ENCODE measurements at places on chromosomes 16 and 17. TPM values are rescaled to one million over a fixed set of nuclear protein-coding genes. Genes with fewer than 3 reads are reported as not detected.

SDR42E2 gene
- total RNA-seq, result not detected

TXNDC17 gene
- 132 TPM for total RNA-seq

CDRT15L2 gene
- not detected for total RNA-seq

GPRC5C gene
- 7.9 TPM for total RNA-seq

LRRC46 gene
- total RNA-seq, result 0.19 TPM

PSME3 gene
- 131 TPM for total RNA-seq

TOM1L2 gene
- 28.4 TPM for total RNA-seq

PDIA2 gene
- total RNA-seq, result not detected

TMC8 gene
- total RNA-seq, result not detected

CNP gene
- 68.6 TPM for total RNA-seq

MYADML2 gene
- total RNA-seq, result not detected

ZNF75A gene
- total RNA-seq, result 17.2 TPM

EFCAB5 gene
- 0.85 TPM for total RNA-seq

MMP15 gene
- total RNA-seq, result 3.1 TPM

MMP28 gene
- 0.38 TPM for total RNA-seq

ADGRG1 gene
- 4.5 TPM for total RNA-seq

NDE1 gene
- total RNA-seq, result 62.9 TPM

TEX14 gene
- under 0.01 TPM for total RNA-seq

CCL1 gene
- total RNA-seq, result not detected

Measured in regular cardiac myocyte (primary cell).